ENCODE measurements at places on chromosomes 6 and 20. TPM values are rescaled to one million over a fixed set of nuclear protein-coding genes. Genes with fewer than 3 reads are reported as not detected.

APCDD1L gene
- 0.40 TPM for total RNA-seq

PRR18 gene
- total RNA-seq = not detected

APOBEC2 gene
- total RNA-seq = not detected

SPATS1 gene
- total RNA-seq = not detected

SLC17A3 gene
- total RNA-seq = not detected

SIM1 gene
- under 0.01 TPM for total RNA-seq

R3HDML gene
- not detected for total RNA-seq

FOXC1 gene
- 28.7 TPM for total RNA-seq

C6orf15 gene
- not detected for total RNA-seq

TTK gene
- 38.8 TPM for total RNA-seq

BRD2 gene
- 157 TPM for total RNA-seq

RSPH9 gene
- total RNA-seq = 0.14 TPM

GSTA2 gene
- total RNA-seq = not detected

ULBP3 gene
- 19.4 TPM for total RNA-seq

SLC35D3 gene
- not detected for total RNA-seq

GRM1 gene
- total RNA-seq = under 0.01 TPM

BMP7 gene
- total RNA-seq = not detected

OR2J3 gene
- total RNA-seq = not detected

SLC2A10 gene
- total RNA-seq = 9.3 TPM

KHDC1 gene
- total RNA-seq = 1.5 TPM

GLP1R gene
- not detected for total RNA-seq

GRIK2 gene
- total RNA-seq = not detected

TNXB gene
- total RNA-seq = 0.13 TPM

IFT52 gene
- 34.4 TPM for total RNA-seq

RARS2 gene
- total RNA-seq = 37.5 TPM

RIPK1 gene
- total RNA-seq = 24.2 TPM
